Stimulated activated naive CD4-positive, alpha-beta T cell (primary cell): ENCODE measurements at places on chromosomes 6 and 20.

GRCh38 chr6:150152891-150153876 is 10.3 kb downstream of the PPP1R14C start:
- DNase-seq, result no peak

GRCh38 chr6:160507420-160507819 is 156.7 kb downstream of the LPA start:
- DNase-seq, result no peak

DNA sequence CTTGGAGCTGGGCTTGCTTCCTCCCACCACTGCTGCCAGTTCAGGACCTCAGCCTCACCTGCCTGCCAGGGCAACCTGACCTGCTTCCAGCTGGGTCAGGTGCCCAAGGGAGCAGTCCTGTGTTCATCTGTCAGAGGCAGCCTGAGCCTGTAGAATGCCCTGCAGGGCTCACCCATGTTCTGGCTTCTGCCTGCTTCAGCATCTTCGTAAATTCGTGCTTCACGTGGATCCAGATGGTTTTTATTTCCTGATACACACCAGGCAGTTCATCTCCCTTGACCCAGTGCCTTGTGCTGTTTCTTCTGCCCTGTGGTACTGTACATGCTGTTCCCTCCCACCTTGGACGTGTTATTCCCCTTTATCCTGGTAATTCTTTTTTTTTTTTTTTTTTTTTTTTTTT is 50.2 kb downstream of the ARID1B start:
- no peak for DNase-seq

GRCh38 chr6:161443848-161444247 is 170.0 kb upstream of the AGPAT4 start:
- no peak for DNase-seq

DNA sequence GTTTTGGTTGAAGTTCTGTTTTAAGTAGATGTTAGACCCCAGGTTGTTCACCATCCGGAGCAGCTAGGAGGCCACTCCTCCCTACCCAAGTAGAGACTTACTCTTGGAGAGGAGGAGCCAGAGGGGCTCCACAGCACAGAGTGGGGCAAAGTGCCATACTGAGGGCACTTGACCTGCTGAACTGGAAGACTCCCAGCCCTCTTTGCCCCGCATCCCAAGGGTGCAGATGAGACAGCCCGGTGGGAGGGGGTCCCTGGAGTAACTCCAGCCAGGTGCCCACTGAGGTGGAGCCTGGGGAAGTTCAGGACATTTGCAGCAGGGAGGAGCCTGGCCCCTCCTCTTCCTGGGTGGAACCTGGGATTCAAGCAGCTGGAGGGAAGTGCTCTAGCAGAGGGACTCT is 102.1 kb upstream of the GPR6 start:
- no peak for DNase-seq

GRCh38 chr20:41165001-41165882 is 27.9 kb downstream of the PLCG1 start:
- DNase-seq, result no peak

DNA sequence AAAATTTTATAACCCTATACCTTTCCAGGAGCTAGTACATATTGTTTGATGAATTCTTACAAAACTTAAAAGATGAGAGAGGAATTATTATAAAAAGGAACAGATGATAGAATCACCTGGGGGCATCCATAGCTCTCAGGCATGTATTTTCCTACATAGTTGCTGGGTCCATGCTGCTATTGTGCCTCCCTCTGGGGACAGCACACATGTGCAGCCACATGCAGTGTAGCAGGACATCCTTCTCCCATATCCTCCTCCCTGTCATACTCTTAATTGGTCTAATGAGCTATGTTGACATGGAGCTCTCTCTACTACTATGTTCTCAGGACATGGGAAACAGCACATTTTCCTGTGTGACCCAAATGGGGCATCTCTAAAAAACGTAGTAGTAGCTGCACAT is 898.2 kb upstream of the MAP3K7 start:
- DNase-seq, result no peak

- DNase-seq, result no peak
Measured at GRCh38 chr6:158972241-158973233, 27.5 kb downstream of the RSPH3 start.

DNA sequence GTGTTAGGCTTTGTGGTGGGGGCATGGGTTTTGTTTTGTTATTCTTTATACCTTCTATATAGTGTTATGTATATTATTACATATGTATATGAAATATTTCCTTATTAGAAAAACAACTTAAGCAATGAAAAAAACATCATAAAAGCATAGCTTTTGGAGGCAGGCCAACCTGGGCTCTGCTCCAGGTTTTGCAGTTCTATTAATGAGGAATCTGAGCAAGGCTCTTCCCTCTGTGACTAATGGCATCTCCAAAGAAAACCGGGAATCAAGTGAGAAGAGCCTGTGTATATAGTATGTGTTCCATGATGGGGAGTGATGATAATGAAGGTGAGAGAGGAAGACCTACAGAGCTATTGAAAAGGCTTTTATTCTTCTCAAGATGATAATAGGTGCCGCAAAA is 291.1 kb downstream of the CLIC5 start:
- DNase-seq, result no peak

- peak; percentile 49 for DNase-seq
Measured at GRCh38 chr6:129730477-129731165, 20.6 kb upstream of the ARHGAP18 start.

DNA sequence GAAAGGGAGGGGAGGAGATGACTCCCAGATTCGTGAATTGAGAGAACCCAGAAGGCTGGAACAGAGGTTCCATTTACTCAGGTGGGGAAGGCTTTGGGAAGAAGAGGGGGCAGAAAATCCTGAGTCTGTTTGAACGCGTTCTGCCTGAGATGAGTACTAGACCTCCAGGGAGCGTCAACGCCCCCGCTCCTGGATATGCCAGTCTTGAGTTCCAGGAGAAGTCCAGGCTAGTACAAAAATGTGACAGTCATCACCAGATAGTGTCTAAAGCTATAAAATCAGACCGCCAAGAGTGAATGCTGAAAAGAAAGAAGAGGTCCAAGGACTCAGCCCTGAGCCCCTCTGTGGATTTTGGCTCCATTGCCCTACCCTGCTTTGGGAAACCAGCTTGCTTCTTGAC is 8.6 kb downstream of the AHCY start:
- DNase-seq, result no peak

DNA sequence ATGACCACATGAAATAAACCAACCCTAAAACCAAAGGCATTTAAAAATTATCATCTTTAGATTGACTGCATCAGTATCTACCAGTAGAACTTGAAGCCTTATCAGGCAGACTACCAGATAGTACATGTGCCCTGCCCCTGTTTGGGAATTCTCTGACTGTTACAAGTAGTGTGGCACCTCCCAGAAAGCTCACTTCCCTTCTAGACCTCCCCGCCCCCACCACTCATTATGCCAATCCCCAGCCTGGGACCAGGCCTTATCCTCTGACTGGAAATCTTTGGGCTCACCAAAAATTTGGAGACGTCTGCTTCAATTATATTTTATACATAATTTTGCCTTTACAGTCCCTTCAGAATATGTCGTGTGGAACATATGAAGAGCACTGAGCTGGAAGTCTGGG is 155.6 kb downstream of the TFAP2B start:
- DNase-seq, result no peak
